ENCODE measurements at places on chromosomes 6 and 20. TPM values are rescaled to one million over a fixed set of nuclear protein-coding genes. Genes with fewer than 3 reads are reported as not detected.

The RFX6 gene
- not detected for total RNA-seq

GRCh38 chr6:63683071-63683603, 47.5 kb downstream of the PHF3 start:
- no peak for DNase-seq

DNA sequence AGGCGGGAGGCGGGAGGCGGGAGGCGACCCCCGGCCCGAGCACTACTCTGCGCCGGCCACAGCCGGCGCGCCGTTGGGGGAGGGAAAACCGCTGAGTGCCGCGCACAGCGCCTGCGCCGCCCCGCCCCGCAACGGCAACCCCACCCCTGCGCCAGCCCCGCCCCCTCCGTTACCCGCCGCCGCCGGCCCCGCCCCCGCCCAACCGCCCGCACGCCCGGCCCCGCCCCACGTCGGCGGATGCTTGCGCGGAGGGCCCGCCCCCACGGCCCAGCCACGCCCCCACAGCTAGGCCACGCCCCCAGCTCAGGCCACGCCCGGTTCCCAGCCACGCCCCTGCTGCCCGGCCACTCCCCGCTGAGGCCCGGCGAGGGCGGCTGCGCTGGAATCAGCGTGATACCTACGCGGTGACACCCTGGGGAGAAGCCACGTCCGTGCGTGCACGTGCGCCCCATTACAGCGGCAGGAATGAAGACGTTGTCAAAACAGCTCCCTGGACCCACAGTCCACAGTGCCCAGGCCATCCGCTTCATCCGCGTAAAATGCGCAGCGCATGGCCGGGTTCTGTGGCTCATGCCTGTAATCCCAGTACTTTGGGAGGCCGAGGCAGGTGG, at the start of gene TCFL5:
TCFL5 (minus strand) TSS at position 97 of the 611 bp plus-strand sequence. CDS start 152 bp downstream, outside the sequence.
- DNase-seq: peak; percentile 86

The SEC63 gene
- total RNA-seq: 88.8 TPM

- DNase-seq: no peak
Measured at GRCh38 chr20:4979841-4980410, 21.4 kb downstream of the SLC23A2 start.

DNA sequence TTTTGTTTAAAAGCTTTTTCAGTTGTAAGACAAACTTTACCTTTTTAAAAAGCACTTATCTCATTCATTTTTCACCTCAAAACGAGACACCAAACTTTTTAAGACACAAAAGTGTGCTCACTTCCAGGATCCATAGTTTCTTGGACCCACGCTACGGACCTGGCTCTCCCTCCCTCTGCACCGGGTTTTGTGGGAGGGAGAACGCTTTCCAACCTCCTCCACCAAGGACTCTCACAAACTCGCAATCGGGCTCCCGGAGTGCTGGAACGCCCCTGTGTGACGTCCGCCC, 436 bp downstream of the CAGE1 start:
- no peak for DNase-seq

DNA sequence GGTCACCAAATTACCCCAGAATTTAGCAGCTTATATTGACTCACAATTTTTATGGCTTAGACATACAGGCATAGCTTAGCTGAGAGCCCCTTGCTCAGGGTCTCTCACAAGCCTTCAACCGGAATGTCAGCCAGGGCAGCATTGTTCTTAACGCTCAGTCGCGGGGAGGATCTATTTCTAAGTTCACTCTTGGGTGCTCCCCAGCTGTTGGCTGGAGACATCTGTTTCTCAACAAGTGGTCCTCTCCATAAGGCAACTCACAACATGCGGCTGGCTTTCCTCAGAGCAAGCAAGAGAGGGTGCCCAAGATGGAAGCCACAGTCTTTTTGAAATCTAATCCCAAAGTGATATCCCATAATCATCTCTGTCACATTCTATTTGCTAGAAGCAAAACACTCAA, 46.6 kb downstream of the SLX4IP start:
- no peak for DNase-seq
